NT2/D1 (cell line): ENCODE measurements at places on chromosomes 7 and 10.

DNA sequence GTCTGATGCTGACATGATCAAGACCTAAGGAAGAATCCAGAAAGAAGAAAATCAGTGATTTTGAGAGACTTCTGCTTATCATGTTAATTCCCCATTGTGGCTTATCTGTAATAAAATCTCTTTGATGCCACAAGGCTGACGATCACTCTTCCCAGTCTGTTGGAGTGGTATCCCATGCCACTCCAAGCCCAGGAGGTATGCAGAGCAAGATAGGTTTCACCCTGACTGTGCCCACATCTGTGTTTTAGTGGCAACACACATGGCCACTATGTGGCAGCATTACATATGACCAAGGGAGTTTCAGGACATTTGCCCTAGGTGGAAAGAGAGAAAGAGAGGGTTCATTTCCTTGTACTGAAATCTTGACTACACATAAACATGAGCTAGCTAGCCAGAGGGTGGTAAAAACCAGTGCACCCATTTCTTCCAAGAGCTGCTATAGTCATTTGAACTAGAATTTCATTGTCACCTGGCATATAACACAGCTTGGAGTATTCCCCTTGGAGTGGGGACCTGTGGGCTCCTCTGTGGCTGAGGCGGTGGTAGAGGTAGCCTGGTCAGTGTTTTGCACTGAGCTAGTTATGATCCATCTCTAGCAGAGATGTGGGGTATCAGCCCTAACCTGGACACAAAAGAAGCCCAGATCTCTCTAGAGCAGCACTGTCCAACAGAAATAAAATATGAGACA, 20.8 kb downstream of the LAMB4 start:
- no peak for DNase-seq

GRCh38 chr10:79929409-79929904, 19.4 kb downstream of the SFTPD start:
- DNase-seq: peak; percentile 46

DNA sequence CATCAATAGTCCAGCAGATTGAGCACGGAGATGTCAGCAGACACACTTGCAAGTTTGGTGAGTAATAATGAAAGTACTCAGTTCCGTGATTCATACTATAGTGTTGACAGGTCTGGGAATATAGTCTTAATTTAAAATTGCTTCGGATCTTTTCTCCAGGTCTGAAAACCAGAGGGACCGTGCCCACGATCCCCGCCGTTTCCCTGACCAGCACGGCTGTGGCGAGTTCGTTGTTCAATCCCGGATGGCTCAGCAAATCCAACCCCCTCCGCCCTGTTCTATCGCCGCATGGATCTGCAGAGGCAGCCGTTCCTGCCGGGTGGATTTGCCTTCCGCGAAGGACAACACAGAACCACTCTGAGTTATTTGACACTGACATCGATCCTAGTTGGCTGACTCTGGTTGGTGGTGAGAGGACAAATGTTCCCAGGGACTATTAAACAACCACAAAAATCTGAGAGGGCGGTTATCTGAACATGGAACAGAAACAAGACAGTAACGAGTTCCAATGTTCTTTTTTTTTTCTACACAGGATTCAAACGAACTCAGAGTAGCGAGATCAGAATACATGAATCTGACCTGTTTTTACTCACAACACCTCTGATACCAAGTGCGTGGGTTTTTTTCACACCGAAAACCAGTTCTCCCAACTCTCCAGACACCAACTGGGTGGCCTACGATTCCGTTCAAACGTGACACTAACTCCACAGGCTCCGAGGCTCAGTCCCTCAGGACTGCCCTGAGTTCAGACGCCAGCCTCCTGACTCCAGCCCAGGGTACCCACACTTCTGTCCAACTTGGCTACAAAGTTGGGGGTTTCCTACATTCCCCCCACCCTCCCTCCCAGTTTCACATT, 52.7 kb downstream of the RBM17 start:
- DNase-seq: no peak

- DNase-seq: no peak
These were observed 669.5 kb upstream of the GHITM start for GRCh38 chr10:83469728-83470331.

GRCh38 chr7:136016649-136017395, 39.7 kb upstream of the MTPN start:
- no peak for DNase-seq

GRCh38 chr10:105538874-105539273, 897.8 kb downstream of the SORCS3 start:
- peak; percentile 22 for DNase-seq

- DNase-seq: no peak
These were observed 503.2 kb upstream of the MKI67 start for GRCh38 chr10:128629111-128630096.

DNA sequence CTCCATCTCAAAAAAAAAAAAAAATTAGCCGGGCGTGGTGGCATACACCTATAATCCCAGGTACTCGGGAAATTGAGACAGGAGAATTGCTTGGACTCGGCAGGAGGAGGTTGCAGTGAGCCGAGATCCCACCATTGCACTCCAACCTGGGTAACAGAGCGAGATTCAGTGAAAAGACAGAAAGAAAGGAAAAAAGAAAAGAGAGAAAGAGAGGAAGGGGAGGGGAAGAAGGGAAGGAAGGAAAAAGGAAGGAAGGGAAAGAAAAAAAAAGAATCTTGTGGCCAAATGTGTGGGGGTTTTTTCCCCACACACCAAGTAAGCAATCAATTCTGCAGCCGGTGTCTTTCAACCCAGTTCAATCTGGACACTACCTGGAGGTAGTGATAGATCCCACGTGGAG, 9.0 kb upstream of the NAT16 start:
- DNase-seq: no peak

DNA sequence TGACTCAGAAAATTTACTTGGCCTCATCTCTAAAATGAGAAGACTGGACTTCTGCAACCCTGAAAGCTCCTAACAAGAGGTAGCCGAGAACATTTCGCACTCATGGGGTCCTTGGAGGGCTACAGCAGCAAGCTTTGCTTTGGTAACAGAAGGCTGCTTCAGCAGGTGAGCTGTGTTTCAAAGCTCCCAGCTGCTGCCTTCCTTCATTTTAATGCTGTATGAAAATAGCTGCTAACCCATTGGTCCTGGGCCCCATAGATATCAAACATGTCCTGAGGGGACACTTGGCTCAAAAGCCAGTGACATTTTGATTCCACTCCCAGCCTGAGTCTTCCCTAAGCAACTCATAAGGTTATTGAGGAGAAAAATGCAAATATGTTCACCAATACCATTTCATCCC, 14.3 kb upstream of the MALSU1 start:
- no peak for DNase-seq

- DNase-seq: no peak
These were observed 106.4 kb upstream of the TCF7L2 start for GRCh38 chr10:112843623-112844022.

DNA sequence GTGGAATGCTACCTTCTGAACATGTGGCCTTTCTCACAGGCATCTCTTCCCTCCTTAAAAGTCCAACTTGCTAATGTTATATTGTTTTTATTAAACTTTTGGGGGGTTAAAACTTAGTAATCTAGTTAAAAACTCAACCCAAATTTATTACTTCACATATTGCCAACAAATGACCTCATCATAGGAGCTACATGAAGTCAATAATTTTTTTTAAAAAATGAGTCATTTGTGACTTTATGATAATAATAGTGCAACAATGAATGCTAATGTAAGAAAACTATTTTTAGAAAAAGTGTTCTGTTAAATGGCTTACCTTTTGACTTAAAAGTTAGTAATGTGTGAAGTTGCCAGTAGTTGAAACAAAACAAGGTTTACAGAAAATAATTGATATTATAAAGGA, 325.9 kb upstream of the FZD1 start:
- DNase-seq: no peak

DNA sequence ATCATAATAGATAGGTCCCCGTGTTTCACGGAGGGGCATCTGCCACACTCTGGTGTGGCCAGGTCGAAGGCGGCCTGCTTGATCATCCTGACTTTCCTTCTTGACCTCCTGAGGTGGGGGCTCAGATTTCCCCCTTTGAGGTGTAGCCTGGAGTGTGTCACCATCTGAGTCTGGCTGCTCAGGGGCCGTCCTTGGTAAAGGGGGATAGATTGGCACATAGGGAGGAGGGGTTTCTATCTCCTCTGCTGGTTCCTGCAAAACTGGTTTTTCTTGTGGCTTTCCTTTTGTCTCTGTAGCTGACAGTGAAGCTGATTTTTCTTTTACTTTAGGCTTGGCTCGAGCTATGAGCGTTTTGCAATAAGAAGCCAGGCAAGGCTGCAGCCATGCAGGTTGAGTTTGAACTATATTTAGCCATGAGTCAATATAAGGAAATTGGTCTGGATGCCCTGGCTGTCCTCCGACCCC, 7.1 kb upstream of the ZNF117 start:
- no peak for DNase-seq

GRCh38 chr10:79890469-79890868, 58.4 kb downstream of the SFTPD start:
- no peak for DNase-seq

GRCh38 chr7:112104120-112104519, 102.1 kb downstream of the DOCK4 start:
- DNase-seq: no peak

- no peak for DNase-seq
These were observed 60.5 kb downstream of the GTF2IRD1 start for GRCh38 chr7:74514131-74514591.

- DNase-seq: no peak
These were observed 147.3 kb upstream of the PDE1C start for GRCh38 chr7:32217341-32218153.

GRCh38 chr7:99863847-99864440, 12.9 kb downstream of the OR2AE1 start:
- no peak for DNase-seq

DNA sequence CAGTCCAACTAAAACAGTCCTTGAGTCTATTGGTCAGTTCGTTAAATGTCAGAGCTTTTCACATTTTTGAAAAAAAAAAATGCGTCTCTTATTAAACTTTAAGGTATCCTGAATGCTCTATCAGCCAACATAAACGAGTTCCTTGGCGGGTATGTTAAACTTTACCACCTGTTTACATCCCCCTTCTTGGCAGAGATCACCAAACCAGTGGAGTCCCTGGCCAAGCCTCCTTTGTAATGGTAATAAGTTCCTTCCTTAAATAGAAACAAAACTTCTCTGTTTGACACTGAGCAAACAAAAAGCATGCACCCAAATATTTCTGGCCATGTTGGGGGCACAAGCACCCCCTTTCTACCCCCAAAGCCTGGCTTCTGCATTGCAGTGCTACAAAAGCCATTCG, 3.2 kb downstream of the TRIL start:
- no peak for DNase-seq

DNA sequence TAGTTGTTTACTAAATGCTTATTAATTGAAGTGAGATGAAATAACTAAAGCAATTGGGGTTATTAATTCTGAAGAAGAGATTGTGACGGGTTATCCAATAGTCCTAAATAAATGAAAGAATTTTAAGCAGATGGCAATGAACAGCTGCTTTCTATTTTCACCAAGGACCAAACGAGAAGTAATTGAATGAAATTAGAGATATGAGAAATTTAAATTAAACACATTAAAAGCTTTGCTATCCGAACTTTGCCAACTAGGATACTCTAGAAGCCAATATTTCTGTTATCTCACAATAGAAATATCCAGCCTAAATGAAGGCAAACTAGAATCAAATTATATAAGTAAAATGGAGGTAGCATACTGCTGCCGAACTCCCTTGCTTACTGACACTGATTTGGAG, 103.2 kb downstream of the GPR37 start:
- DNase-seq: no peak

DNA sequence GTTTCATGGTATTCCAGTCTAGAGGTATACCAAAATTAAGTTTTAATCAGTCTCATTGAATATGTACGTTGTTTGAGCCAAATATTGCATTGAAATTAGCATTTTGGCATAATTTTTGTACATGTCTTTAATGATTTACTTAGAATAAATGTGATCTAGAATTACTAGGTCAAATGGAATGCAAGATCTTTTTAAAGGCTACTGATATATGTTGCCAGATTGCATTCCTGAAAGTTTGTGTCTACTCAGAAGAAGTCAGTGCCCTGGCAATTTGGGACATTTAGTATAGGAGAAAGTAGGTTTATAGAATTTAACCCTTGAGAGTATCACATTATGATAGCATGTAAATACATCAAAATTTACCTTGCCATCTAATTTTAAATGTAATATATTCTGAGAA, 32.4 kb downstream of the KMT2E start:
- DNase-seq: no peak

GRCh38 chr10:33270971-33271370, 63.5 kb downstream of the NRP1 start:
- no peak for DNase-seq

DNA sequence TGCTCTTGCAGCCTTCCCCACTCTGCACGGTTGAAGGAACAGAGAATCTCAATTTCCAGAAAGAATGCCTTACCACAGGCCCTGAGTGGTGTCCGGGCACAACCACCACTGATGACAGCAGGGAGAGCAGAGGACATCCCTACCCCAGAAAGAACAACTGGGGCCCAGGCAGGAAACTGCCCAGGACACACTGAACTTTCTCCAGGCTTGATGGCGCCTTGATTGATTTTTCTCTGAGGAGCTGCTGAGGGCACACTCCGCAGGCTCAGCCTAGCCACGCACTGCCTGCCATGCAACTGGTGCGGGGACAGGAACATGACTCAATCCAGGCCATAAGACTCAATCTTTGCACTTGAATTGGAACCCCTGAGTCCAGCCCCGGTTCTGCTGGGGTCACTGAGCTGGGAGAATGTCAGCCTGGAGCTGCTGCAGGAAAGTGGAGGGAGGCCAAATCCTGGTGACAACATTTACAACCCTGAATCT, 5.9 kb downstream of the AKR1B1 start:
- DNase-seq: no peak

DNA sequence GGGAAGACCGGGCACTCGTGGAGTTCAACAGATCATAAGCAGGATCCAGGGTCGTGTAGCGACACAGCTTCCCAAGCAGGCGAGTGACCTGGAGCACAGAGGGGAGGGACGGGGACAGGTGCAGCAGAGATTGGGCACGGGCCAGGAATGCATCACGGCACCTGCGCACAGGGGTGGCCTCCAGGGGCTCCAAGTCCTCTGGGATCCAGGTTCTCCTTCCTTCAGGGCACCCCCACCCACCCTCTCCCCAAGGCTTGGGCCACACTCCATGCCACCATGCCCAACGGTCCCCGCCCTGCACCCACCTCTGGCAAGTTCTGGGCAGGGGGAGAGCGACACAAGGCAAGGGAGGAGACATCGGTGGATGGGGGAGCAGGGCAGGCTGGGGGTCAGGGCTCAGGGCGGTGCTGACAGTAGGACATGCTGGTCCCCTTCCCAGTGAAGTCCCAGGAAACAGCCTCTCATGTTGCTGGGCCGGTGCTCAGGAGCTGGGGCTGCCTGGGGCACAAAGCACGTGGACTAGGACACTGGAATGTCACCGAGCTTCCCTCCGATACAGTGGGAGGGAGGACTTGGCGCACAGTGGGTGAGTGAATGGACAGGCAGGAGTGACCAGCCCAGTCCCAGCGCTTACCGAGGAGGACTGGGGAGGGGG, 597.3 kb downstream of the PTPRN2 start:
- DNase-seq: no peak
